ENCODE measurements at places on chromosomes 2 and 18.

GRCh38 chr2:16660114-16660513, 5.5 kb downstream of the CYRIA start:
- DNase-seq: no peak

DNA sequence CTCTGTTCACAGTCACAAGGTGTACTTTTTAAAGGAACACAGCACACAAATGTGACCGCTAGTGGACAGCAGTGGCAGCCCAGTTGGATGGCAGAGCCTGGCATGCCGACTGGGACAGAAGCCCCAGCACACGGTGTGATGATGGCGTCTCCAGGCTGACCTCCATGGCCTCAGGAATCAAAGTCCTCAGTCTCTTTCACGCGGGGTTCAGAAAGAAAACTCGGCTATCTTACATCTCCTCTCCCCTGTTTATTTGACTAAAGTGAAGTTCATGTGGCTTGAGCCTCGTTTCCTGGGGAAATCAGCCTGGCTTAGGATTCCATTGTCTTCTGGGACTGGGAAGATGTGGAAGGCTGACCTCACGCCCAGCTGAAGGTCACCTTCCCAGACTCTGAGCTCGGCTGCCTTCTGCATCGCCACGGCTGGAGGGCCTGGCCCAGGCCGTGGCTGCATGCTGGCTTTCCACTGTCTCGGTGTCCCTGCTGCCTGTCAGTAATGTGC, 56.1 kb downstream of the ASAP2 start:
- DNase-seq: no peak

- DNase-seq: no peak
These were observed 58.1 kb upstream of the PELI1 start for GRCh38 chr2:64202206-64202845.

GRCh38 chr2:147594038-147594437, 250.8 kb upstream of the ACVR2A start:
- no peak for DNase-seq

GRCh38 chr2:223047260-223047761, 4.7 kb upstream of the KCNE4 start:
- peak; percentile 57 for DNase-seq

- DNase-seq: no peak
These were observed 135.4 kb downstream of the TMEM17 start for GRCh38 chr2:62370321-62371250.

GRCh38 chr2:1518867-1519530, 105.7 kb downstream of the TPO start:
- DNase-seq: peak; percentile 8

- DNase-seq: no peak
These were observed 72.8 kb downstream of the NEDD4L start for GRCh38 chr18:58116818-58117217.

GRCh38 chr2:56812432-56812831, 628.6 kb downstream of the CCDC85A start:
- no peak for DNase-seq

GRCh38 chr18:79681484-79682387, 2.1 kb downstream of the CTDP1 start:
- no peak for DNase-seq

DNA sequence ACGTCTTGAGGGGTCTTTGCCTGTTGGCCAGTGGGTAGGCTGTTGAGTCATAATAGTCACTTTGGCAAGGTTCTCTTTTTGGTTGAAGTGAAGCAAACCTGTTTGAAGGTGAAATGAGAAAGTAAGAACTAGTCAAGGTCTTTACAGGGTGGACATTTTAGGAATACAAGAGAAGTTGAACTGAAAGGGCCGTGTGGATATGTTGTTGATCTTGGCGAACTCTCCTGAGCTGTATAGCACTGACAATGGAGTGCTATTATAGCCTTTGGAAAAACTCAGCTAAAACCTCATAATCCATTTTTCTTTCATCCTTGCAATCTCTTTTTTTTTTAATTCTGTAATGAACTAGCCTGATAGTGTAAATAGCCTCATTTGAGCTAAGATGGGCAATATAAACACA, 248.1 kb downstream of the MEIS1 start:
- no peak for DNase-seq

DNA sequence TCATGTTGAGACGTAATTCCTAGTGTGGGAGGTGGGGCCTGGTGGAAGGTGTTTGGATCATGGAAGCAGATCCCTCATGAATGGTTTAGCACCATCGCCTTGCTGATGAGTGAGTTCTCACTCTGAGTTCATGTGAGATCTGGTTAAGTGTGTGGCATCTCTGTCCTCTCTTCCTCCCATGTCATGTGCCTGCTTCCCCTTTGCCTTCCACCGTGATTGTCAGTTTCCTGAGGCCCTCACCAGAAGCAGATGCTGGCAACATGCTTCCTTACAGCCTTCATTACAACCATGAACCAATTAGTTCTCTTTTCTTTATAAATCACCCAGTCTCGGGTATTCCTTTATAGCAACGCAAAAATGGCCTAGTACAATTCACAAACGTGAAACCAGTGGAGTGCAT, 14.6 kb upstream of the MCM6 start:
- DNase-seq: no peak

- no peak for DNase-seq
These were observed 43.4 kb downstream of the ZNF516 start for GRCh38 chr18:76451396-76452331.

- DNase-seq: no peak
These were observed 54.9 kb downstream of the ACTR2 start for GRCh38 chr2:65282477-65283053.

DNA sequence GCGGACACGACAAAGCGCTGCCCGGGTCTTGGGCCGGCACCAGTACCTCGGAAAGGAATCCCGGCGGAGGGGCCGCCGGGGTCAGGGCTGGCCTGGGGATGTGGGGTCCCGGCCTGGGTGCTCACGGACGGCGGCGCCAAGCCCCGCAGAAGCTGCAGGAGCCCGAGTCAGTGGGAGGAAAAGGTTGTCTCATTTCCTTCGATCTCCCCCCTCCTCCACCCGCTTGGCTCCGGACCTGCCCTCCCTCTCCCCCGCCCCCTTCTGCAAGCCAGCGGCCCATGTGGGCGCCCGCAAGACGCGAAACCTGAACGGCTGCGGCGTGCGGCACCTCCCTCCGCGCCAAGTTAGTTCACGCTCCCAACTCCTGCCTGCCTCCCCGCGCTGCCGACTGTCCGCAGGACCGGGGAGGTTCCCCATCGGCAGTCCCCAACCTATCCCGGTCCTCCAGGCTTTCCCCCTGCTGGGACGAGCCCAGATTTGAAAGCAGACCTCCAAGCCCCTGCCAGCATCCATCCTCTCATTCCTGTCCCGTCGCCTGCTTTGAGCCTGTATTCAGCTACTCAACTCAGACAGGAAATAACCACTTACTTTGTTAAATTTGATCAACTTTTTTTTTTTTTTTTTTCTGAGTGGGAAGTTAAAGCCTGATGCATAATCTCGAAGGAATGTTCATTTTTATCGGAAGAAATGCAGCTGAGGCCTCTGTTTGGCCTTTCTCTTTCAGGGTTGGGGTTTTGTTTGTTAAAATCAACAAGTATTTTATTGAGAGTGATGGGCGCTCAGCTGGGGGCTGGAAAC, at the start of gene EVA1A:
Gene EVA1A, minus strand, starts transcription at position 172 of the 798 bp plus-strand sequence. CDS start 42,799 bp downstream, outside the sequence.
- peak; percentile 76 for DNase-seq

DNA sequence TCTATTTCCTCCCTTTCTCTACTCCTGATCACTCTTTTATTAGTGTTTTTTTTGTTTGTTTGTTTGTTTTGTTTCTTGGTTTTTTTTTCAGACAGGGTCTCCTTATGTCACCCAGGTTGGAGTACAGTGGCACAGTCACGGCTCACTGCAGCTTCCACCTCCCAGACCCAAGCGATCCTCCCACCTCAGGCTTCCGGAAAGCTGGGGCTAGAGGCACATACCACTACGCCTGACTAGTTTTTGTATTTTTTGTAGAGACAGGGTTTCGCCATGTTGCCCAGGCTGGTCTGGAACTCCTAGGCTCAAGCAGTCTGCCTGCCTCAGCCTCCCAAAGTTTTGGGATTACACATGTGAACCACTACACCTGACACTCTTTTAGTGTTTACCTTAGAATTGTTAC, 122.3 kb downstream of the ATL2 start:
- DNase-seq: peak; percentile 54

DNA sequence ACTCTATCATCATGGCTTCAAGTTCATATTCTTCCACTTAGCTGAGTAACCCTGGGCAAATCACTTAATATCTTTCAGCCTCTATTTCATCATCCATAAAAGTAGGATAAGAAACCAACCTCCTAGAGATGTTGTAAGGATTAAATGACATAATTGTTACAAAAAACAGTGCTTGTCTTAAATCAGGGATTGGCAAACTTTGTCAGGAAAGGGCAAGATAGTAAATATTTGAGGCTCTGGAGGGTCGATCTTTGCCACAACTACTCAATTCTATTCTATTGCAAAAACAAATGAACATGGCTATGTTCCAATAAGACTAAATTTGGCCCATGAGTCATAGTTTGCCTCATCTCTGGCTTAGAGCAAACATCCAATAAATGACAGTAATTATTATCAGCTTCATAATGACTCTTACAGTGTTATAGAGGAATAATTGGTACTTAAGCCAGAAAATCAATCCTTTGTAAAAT, 184.7 kb downstream of the SATB2 start:
- no peak for DNase-seq

- peak; percentile 56 for DNase-seq
These were observed 40.0 kb upstream of the NCKAP5 start for GRCh38 chr2:133608291-133608690.

- no peak for DNase-seq
These were observed 15.0 kb upstream of the GMPPA start for GRCh38 chr2:219483451-219484342.

DNA sequence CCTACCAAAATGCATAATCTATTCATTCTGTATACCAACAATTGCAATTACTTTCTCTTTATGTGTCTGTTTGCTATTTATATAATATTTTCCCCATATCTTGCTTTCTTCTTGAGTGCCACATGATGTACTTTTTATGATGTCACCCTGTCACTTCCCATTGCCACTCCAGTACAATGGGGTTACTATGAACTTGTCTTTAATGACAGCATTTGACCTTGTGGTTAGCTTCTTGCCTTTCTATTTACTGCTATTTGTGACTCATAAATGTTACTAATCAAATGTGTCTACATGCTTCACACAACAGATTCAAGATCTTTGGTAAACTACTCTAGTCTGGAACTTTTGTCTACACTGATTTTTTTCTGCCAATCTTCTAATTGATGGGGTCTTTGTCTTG, 486.3 kb downstream of the NR4A2 start:
- DNase-seq: no peak

DNA sequence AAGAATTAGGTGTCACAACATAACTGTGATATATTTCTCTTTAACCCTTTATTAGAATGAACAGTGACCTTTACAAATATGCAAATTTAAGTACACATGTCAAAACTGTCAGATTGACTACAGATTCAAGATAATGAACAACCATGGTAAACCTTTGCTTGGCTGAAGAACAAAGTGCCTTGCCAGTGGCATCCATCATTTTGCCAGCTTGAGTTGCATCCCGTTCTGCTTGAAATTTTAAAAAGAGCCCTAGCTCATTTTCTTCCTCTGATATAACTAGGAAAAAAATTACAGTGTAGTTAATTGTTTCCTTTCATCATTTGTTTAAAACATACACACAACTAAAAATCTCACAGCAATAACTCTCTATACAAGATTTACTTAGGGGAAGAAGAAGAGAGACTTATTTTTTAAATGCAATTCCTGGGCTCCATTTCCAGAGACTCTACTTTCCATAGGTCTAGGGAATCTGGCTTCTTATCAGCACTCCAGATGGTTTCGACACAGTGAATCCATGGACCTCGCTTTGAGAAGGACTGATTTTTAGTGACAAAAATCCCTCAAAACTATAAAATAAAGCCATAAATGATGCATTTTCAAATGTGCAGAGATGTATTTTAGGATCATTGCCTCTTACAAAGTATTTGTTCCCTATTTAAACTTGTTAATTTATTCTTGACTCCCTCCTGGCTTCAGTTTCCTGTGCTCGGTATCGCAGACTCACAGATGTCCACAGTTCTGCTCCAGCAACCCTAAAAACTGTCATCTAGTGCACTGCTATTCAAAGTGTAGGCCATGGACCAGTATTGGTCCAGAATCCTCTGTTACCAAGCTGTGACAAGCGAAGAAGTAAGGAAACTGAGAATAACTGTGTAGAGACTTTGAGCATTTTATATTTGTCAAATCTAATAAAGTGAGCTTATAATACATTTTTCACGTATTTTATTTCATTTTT, 50.1 kb downstream of the ICA1L start:
- DNase-seq: no peak

DNA sequence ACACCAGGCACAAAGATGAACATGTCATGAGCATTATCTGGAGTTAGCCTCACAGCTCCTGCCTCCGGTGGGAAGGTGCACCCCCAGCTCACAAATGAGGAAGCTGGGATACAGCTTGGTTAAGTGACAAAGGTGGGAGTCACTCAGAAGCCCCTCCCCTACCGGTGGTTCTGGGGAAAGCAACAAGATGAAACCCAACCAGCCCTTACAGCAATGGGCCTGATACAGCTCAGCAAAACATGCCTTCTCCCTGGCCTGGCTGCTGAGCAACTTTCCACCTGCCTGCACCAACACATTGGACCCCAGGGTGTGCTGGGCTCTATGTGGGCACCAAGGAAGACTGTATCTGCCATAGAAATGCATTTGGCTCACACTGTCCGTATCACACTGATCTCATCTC, 113.2 kb downstream of the GYPC start:
- no peak for DNase-seq

DNA sequence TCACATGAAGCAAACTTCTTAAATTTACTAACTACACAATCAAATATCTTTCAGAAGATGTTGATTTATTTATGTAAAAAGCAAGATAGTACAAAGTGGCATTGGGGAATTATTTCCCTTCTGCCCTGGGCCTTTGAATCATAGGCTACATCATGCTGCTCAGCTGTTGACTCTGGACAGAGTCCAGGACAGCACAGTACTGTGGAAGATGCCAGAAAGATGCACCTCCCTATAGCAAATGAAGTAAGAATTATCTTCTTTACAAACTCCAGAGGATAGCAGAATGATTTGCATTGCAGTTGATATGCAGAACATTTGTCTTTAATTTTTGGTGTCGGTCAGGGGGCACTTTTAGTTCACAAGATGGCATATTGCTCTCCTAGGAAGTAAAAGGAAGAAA, 1354.5 kb upstream of the ZEB2 start:
- DNase-seq: no peak

DNA sequence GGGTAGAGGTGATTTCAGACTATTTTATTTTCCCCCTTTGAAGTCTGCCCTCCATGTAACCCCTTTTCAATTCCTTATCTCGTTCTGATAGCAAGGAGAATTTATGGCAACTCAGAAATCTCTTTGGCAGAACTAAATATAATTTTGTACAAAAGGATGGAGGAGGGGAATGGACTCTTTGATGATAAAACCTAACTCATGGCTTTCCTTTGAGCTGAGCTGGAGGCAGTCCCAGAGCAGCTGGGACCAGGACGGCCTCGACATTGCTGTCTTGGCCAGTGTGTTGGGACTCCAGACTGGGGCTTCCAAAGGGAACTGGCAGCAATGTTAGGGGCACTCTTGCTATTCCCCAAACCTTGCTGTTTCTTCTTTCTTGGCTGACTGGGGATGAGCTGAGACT, 47.7 kb downstream of the PAX8 start:
- no peak for DNase-seq

GRCh38 chr2:185128996-185129395, 530.7 kb downstream of the ZNF804A start:
- no peak for DNase-seq

- DNase-seq: no peak
These were observed 53.8 kb downstream of the TMEM200C start for GRCh38 chr18:5841518-5841917.
